Nucleus accumbens (tissue), 56 donors: ENCODE measurements at places on chromosomes 5 and 9.

GRCh38 chr5:73564675-73565074, 764 bp downstream of the ANKRA2 start:
- no peak for DNase-seq

DNA sequence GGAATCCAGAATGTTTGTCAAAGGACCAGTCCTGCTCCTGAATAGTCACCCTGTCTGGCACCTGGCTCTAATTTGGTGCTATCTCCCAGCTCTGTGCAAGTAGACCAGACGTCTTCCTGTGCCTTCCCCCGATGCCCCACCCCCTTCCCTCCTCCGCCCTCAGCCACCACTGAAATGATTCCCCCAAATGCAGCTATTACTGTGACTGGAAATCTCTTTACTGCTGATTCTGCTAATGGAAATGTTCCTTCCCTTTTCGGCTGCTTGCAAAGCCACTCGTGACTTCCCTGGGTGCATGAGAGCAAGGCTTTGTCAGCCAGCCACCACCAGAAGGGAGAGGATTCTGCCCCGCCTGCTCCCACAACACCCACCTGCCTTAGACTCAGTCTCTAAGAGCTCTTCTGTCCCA, 11.4 kb downstream of the ASTN2 start:
- peak; percentile 68 for DNase-seq

DNA sequence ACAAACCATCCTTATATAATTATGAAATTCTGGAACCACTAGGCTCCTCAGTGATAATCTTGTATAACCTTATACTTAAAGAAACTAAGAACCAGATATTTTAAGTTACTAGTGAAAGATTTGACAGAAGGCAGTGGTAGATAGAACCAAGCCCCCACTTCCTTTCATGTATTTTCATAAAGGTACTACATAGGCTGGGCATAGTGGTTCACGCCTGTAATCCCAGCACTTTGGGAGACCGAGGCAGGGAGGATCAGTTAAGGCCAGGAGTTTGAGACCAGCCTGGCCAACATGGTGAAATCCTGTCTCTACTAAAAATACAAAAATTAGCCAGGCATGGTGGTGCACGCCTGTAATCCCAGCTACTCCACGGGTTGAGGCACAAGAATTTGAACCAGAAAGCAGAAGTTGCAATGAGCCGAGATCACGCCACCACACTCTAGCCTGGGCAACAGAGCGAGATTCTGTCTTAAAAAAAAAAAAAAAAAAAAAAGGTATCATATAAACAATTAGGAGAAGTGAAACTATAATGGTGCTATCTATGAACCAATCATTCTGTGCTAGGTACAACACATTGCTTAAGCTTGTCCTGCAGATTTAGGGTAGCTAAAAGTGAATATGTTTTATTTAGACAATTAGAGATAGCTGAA, 27.9 kb upstream of the DTWD2 start:
- DNase-seq = no peak

- DNase-seq = peak; percentile 39
Measured at GRCh38 chr5:78509884-78510769, 138.4 kb downstream of the LHFPL2 start.

GRCh38 chr9:137632230-137633161, 13.7 kb downstream of the EHMT1 start:
- DNase-seq = no peak

- peak; percentile 75 for DNase-seq
Measured at GRCh38 chr9:121550569-121551512, 51.2 kb upstream of the GGTA1 start.

DNA sequence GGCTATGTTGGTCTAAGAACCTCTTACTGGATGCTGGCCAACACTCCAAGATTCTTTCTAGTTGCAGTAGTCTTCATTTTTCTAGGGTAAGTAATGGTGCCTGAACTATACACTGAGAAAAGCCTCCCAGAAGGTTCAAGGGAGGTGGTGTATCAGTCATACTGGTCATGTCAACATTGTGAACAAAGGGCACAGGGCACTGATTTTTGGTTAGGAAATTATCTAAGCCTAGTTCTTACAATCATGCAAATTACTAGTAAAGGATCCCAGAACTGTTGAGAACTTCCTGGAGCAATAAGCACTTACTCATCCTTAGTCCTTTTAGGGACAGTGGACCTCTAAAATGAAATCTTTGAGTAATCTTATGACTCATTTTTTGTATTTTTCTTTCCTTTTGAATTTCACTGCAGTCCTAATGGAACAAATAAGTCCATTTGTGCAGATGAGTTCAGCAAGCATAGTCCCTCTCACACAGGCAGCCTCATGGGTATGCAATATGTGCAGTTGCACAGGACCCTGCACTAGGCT, 21.1 kb upstream of the CDC42SE2 start:
- DNase-seq = no peak

- DNase-seq = no peak
Measured at GRCh38 chr9:69932901-69933300, 110.7 kb upstream of the MAMDC2 start.

- DNase-seq = no peak
Measured at GRCh38 chr5:40676613-40677343, 2.9 kb upstream of the PTGER4 start.

GRCh38 chr5:61866930-61867329, 439.1 kb upstream of the KIF2A start:
- DNase-seq = no peak

DNA sequence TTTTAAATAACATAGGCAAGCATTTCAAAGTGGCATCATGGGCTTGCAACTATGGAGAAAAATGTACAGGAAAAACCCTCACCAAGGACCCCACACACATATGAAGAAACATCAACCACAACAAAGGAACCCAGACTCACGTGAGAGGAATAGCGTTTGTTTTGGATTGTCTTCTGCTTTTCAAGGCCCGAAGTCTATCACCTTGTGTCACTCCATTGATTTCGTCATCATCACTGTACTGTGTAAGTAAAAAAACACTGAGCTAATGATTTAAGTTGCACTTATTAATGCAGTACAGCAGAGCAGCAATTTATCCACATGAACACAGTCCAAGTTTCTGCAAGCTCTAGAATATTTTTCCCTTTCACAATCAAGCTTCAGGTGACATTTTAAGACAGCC, 72.4 kb downstream of the HABP4 start:
- DNase-seq = no peak

- no peak for DNase-seq
Measured at GRCh38 chr5:3324421-3325101, 271.1 kb upstream of the IRX1 start.

DNA sequence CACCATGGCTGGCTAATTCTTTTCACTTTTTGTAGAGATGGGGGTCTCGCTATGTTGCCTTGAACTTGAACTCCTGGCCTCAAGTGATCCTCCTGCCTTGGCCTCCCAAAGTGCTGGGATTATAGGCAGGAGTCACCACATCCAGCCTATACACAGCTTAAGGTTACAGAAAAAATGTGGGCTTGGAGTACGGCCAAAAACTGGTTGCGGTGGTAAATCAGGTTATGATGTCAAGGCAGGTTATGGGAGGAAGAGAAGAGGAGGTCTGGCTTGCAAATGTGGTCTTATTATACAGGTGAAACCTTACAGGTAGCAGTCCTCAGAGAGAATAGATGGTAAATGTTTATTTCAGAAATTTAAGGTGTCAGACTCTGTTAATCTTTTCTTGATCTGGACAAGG, 30.7 kb upstream of the SYK start:
- no peak for DNase-seq

DNA sequence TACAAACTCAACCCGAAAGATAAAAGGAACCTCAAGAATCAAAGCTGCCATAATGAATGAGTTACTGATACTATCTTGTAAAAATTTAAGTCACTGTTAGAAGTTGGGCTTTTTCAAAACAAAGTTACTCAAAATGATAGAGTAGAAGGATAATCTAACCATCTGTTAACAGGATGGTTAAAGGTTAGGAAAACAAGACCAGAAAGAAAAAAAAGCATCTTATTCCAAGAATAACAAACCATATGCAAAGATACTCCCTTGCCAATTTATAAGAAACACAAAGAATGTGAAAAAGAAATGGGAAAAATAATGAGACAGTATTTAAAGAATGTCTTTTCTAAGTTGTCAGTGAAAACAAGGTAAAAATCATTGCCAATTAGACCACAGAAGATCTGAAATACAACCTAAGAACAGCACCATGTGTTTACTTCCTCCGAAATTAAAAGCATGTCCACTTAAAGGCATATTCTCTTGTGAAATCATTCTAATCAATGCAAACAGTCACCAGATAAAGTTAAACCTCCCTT, 51.2 kb downstream of the STRBP start:
- no peak for DNase-seq

GRCh38 chr5:88889189-88890069, 6.4 kb upstream of the MEF2C start:
- DNase-seq = no peak

DNA sequence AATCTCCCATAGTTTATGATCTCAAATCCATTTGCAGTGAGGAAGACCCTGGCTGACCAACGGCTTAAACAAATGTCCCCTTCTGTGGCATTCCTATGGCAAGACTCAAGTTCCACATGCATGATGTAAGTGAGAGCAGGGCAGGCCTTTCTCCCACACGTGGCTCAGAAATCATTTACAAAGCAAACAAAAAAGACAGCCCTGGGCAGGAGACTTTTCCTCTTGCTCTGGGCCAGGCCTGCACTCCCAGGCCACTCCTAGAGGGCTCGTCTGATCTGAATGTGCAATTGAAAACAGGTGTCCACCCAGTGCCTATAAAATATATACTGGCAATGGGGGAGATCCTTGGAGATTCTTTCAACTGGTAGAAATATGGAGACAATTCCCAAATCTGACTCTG, 123.1 kb downstream of the DMRT2 start:
- DNase-seq = no peak

GRCh38 chr9:111356481-111357244, 26.6 kb upstream of the OR2K2 start:
- no peak for DNase-seq

- no peak for DNase-seq
Measured at GRCh38 chr9:16512281-16512680, 358.2 kb downstream of the BNC2 start.

DNA sequence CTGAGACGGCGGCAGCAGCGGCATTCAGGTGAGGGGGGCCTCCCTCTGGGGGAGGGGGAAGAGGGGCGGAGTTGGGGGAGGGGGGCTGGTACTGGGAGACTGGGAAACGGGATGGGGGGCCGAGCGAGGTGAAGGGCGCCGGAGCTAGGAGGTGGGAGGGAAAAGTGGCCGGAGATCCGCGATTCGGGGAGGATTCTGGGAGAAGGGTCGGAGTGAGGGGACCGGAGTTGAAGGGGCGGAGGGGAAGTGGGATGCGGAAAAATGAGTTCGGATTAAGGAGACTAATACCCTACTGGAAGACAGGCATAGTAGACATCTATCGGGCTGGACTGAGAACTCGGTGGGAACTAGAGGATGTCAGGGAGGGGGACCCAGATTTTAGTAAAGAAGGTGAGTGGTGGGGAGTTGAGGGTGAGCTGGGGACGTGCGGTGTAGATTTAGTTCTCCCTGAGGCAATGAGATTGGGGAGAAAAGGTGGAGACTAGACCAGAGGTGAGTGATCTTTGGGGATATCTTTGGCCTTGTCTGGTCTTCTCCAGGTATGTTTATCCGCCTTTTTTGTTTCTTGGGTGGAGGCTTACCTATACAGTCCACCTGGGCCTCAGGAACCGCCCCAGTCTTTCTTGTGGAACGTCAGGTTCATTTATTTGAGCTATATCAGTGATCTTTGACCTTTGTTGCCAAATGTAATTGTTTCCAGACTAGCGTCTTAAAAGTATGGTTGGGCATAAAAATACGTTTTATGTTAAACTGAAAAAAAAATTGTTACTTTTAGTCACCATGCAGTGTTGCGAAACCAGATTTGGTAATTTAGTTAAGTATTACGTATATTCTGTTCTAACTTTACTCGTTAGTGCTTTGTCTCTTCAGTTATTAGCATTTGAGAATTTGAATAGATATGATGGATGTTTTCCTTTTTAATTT, 632 bp downstream of the UBAP1 start:
- no peak for DNase-seq

DNA sequence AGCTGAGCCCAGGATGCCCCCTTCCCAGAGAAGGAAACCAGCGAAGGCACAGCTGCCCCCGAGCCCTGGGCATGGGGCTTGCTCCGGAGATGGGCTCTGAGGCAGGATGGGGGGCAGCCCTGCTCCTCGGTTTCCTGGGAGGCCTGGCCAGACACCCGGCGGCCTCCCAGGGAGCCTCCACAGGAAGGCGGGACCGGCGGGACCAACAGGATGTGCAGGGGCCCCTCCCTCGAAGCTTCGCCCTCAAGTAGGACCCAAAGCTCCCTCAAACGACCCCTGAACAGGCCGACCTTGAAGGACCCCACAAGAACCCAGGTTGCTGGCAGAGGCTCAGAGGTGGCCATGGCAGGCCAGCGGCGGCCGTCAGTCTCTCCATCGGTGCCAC, 11.7 kb downstream of the EXD3 start:
- DNase-seq = no peak

- DNase-seq = no peak
Measured at GRCh38 chr5:6649186-6649585, 15.9 kb downstream of the SRD5A1 start.

DNA sequence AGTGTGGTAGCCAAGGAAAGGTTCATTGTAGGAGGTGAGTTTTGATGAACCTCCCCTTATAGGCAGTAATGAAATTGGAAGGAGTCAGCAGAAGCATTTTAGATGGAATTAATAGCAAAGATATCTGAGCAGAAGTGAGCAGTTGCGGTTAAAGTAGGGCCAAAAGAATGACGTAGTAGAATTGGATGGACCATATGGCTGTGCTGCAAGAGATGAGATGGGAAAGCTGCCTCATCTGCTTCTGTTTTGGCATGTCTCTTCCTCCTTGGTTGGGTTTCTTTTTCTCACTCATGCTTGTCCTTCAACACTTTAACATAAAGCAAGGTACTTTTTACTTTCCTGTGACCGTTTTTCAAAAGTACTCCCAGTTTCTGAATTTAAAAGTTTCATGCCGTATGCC, 55.8 kb downstream of the AQP7 start:
- no peak for DNase-seq

GRCh38 chr5:178551059-178551458, 39.1 kb downstream of the COL23A1 start:
- DNase-seq = no peak

- no peak for DNase-seq
Measured at GRCh38 chr9:112104901-112105300, 70.2 kb downstream of the SUSD1 start.
